ENCODE measurements at places on chromosomes 11 and 22. TPM values are rescaled to one million over a fixed set of nuclear protein-coding genes. Genes with fewer than 3 reads are reported as not detected.

Gene IL10RA
- polyA plus RNA-seq = not detected

Gene MMP13
- polyA plus RNA-seq = not detected

Gene IGSF22
- polyA plus RNA-seq = not detected

Gene ISX
- polyA plus RNA-seq = not detected

Gene CCDC73
- polyA plus RNA-seq = not detected

Gene PHLDA2
- 14.4 TPM for polyA plus RNA-seq

Gene FIBIN
- 44.4 TPM for polyA plus RNA-seq

Gene FAM83F
- 0.01 TPM for polyA plus RNA-seq

Gene CRYBB1
- not detected for polyA plus RNA-seq

Gene OR51E2
- polyA plus RNA-seq = 0.79 TPM

Gene GRAMD1B
- polyA plus RNA-seq = 2.1 TPM

Gene CCDC188
- not detected for polyA plus RNA-seq

Gene KRTAP5-11
- not detected for polyA plus RNA-seq

Gene SCGB2A2
- polyA plus RNA-seq = not detected

Gene TMEM191C
- 0.58 TPM for polyA plus RNA-seq

Gene RAB36
- polyA plus RNA-seq = 3.5 TPM

Gene GGT1
- 4.8 TPM for polyA plus RNA-seq

Gene CASP12
- 0.25 TPM for polyA plus RNA-seq

Gene ACTN3
- 0.11 TPM for polyA plus RNA-seq
